ENCODE measurements at places on chromosomes 11 and 22. TPM values are rescaled to one million over a fixed set of nuclear protein-coding genes. Genes with fewer than 3 reads are reported as not detected.
A peak's percentile ranks its signal among the peaks of the same experiment; 100 is the strongest.

Gene SYT12
- total RNA-seq, result not detected

Gene LGALS1
- total RNA-seq, result 340 TPM

DNA sequence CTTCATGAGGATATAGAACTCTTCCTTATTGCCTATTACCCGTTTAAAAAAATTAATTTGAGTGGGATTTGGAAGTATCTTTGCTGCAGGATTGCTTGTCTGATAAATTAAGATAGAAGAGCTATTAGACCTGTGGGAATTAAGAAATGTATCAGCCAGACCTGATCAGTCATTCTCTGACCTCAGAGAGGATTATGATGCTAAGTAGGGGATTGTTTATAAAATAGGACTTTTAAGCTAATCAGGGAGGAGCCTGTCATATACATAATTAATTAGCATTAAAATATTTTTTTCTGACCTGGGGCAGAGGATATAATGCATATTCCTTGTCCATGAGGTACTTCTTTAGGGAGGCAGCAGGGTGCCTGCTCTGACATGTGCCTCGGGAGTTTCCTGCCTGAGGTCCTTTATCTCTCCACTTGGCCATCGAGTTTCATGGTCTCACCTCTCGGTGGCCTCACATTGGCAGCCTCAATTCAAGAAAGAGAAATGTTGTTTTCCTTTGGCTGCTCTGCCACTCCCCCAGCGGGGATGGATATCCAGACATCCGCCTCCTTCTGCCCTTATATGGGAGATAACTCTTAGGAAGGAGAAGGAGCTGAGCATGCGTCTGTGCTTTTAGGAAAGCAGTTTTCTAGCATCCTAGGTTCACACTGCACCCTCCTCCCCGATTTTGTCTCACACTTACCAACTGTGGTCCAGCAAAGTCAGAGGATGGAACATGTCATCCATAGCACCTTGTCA is 41.1 kb downstream of the DIXDC1 start:
- no peaks in the 10 kb centered on the region for H3K36me3 ChIP-seq
- H3K27me3 ChIP-seq, result no peaks in the 10 kb centered on the region
- no peak for DNase-seq
- H3K4me1 ChIP-seq, result peaks cover 14% of the 10 kb centered on the region

- H3K4me1 ChIP-seq, result no peaks in the 10 kb centered on the region
- DNase-seq, result no peak
- H3K27ac ChIP-seq, result no peak overlapping the region
- H3K36me3 ChIP-seq, result peaks cover 28% of the 10 kb centered on the region
- H3K4me3 ChIP-seq, result no peak overlapping the region
- H3K27me3 ChIP-seq, result no peaks in the 10 kb centered on the region
These were observed 19.0 kb downstream of the PSMD13 start for GRCh38 chr11:255816-256215.

- H3K4me1 ChIP-seq, result peaks cover 3% of the 10 kb centered on the region
- H3K27me3 ChIP-seq, result no peaks in the 10 kb centered on the region
- H3K27ac ChIP-seq, result no peak overlapping the region
- H3K4me3 ChIP-seq, result no peak overlapping the region
These were observed 10.9 kb upstream of the AGBL2 start for GRCh38 chr11:47726118-47726442.

DNA sequence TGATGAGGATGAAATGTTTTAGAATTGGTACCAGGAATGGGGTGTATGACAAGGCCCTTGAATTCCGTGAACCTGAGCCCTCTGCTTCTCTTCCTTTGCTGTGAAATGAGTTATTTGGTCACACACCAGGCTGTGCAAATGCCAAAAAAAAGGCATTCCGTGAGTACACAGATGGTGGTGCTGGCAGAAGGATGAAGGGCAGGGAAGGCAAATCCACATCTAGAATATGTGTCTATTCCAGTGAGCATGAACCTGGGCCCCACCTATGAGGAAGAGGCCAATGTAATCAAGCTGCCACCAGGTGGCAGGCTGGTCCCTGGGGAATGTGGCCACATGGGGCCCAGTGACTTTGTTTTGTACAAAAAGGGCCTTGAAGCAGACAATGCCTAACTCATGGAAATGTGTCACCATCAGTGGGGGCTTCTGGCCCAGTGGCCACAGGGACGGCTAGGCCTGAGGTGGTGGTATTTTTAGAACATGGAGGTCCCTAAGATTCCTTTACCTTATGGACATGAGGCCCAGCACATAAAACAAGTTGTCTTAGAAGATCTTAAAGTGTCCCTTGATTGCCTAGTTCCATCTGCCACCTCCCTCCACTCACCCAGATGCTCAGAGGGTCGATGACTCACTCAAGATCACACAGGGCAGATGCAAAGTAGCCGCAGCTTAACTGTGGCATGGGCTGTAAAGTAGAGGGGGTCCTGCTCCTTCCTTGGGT is 3.9 kb upstream of the RNF215 start:
- DNase-seq, result peak; percentile 83
- H3K4me3 ChIP-seq, result no peak overlapping the region
- H3K27me3 ChIP-seq, result no peaks in the 10 kb centered on the region
- H3K4me1 ChIP-seq, result peaks cover 9% of the 10 kb centered on the region
- no peak overlapping the region for H3K27ac ChIP-seq
- H3K36me3 ChIP-seq, result no peaks in the 10 kb centered on the region

DNA sequence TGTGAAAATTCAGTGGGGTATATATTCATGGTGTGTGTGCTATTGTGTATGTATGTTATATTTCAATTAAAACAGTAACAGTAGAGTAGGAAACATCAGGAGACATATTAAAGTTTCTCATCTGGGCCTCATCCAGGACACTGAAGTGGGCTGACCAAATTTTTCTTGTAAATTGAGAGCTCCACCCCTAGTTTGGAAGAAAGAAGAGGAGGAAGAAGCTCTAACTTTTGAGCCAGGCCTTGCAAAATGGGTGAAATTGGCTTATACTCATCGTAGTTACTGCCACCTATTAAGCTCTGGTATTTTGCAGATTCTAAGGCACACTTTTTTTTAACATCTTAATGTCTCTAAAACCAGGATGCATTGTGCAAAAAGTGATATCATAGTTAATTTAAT is 33.7 kb downstream of the TSPAN18 start:
- H3K4me1 ChIP-seq, result peaks cover 12% of the 10 kb centered on the region
- no peak overlapping the region for H3K4me3 ChIP-seq
- DNase-seq, result no peak
- no peaks in the 10 kb centered on the region for H3K27me3 ChIP-seq
- H3K27ac ChIP-seq, result no peak overlapping the region
